Stimulated activated CD8-positive, alpha-beta memory T cell treated with anti-CD3 and anti-CD28 coated beads, Interleukin-2, amount 100 ng/mL, for 48 hours (primary cell): ENCODE measurements at places on chromosomes 5 and 9.

DNA sequence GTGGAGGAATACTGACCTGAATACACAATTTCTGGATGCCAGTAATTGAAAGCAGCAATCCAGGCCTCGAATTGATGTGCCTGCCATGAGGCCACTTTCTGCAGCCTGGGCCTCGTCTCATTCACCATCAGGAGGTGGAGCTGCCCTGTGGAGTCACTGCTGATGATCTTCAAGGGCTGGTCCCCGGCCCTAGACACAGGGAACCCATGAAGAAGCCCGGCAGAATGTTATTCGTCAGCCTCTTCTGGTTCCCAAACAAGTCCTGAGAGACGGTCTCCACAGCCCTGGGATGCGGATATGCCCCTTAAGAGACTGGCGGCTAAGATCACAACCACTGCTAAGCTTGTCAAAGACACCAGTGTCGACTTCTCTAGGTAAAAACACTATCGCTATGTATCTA is 4.5 kb downstream of the DPH7 start:
- DNase-seq = no peak

DNA sequence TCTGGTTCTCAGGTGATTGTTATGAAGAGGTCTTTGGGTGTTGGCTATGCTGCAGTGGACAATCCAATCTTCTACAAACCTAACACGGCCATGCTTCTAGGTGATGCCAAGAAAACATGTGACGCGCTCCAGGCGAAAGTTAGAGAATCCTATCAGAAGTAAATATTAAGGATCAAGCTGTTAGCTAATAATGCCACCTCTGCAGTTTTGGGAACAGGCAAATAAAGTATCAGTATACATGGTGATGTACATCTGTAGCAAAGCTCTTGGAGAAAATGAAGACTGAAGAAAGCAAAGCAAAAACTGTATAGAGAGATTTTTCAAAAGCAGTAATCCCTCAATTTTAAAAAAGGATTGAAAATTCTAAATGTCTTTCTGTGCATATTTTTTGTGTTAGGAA is 101.3 kb downstream of the NNT start:
- no peak for DNase-seq

DNA sequence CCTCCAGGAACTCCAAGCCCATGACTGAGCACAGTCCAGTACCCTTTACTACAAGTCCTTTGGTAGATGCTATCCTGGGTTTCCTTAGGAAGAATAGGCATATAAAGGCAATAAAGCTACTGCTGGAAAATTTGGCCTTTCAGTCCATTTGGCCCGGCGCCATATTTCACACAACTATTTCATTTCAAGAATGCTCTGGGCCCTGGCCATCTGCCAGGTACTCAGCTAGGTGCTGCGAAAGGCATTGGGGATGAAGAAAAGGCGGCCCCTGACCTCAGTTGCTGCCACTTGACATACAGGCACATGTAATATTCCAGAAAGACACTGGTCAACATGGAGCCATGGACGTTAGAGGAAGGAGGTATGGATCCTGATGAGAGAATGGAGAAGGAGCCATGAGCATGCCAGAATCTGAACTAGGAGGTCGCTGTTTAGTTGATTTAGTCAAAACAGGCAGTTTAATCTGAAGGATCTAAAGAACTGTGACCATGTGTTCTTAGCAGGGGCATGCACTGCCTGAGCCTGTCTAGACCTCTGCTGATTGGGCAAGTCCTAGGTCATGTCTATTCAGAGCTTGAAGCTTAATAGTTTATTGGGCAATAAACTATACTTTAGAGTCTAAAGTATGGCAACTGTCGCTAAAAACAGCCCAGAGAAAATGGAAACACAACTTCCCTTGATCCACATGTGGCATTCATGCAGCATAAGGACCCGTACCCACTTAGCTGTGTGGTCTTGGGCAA is 149.3 kb downstream of the MELK start:
- no peak for DNase-seq

DNA sequence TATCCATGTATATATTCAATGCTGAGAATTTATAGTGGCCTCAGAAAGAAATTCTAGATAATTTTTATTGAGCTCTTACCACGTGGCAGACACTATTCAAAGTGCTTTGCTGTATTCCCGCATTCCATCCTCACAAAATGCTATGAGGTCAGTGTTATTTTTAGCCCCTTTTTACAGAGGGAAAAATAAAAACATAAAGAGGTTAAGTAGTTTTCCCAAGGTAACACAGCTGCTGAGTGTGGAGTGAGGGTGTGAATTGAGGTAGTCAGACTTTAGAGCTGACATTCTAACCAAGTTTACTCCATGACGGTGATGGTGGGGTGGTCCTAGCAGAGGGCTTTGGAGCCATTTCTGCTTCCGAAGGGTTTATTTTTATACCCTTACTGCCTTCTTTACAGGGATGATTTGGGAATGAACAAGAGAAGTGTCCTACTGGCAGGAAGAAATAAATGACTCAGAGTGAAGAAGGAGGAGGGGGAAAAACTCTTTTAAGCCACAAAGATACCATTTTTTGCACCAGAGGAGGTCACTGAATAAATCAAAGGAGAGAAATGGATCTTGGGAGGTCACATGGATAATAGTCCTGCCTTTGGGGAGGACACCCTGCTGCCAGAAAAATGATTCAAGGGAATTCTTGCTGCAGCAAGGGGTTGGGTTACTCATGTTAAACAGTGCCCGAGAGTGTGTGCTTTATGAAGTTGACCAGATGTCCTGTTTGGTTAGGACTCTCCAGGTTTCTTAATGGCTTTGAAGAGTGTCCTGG is 76.1 kb downstream of the HMHB1 start:
- no peak for DNase-seq

GRCh38 chr9:1120500-1121165 is 70.5 kb downstream of the DMRT2 start:
- no peak for DNase-seq

DNA sequence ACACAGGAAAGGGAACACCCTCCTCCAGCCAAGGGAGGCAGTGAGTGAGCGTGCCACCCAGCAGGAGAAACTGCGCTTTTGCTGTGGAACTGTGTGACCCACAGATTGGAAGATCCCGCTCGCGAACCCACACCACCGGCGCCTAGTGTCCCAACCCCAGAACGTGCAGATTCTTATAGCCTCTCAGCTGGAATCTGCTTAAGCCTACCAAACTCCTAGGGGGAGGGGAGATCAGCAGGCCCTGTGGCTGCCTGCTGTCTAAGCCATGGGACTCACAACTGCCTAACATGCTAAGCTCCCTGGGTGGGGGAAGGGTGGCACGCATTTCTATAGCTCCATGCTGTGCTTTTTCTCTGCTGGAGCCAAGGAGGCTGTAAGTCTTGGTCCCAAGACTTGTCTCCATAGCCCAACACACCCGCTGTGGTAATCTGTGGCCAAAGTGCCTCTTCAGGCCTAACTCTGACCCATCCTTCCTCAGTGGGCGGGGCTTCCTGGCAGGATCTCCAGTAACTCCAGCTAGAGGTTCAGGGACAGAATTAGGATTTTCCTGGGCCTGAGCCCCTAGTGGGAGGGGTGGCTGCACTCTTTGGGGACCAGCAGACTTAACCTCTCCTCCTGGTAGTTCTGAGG is 485.0 kb downstream of the TAF11L14 start:
- DNase-seq = no peak

DNA sequence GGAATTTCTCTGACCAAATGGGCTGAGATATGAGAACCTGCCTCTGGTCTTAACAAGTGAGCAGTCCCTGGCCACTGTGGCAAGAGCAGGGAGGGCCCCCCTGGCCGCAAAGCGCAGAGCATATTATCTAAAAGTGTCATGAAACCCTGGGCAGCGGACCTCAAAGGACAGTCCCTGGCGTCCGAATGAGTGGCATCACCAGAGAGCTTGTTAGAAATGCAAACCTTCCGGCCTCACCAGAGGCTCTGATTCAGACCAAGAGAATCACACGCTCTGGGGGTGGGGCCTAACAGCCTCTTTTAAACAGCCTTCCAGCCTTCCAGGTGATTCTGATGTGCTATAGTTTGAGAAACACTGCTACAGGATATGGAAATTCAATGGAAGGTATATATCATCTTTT is 10.9 kb downstream of the PTPN3 start:
- DNase-seq = no peak

- DNase-seq = no peak
These were observed 11.1 kb upstream of the SHOC1 start for GRCh38 chr9:111805830-111806241.

- no peak for DNase-seq
These were observed 156.1 kb upstream of the KIF2A start for GRCh38 chr5:62149879-62150278.

GRCh38 chr5:176366232-176366894 is 1.1 kb downstream of the ARL10 start:
- no peak for DNase-seq

- DNase-seq = no peak
These were observed 69.6 kb downstream of the EPB41L4B start for GRCh38 chr9:109251080-109251775.

DNA sequence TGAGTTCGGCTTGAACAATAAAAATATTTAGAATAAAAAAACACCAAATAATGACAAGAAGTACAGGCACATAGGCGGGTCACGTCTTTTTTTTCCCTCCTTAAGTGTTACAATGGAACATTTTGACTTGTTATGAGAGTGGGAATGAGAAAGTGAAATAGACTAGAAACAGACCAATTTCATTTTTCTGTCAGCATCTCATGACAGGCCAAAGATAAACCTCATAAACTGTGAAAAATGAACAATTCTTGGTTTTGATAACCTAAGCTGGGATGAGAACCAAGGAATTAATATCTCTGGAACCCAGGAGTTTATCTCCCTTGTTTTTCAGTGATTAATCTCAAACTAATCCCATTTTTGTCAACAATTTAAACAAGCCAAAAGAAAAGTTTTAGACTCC is 299.5 kb downstream of the SLIT3 start:
- no peak for DNase-seq

DNA sequence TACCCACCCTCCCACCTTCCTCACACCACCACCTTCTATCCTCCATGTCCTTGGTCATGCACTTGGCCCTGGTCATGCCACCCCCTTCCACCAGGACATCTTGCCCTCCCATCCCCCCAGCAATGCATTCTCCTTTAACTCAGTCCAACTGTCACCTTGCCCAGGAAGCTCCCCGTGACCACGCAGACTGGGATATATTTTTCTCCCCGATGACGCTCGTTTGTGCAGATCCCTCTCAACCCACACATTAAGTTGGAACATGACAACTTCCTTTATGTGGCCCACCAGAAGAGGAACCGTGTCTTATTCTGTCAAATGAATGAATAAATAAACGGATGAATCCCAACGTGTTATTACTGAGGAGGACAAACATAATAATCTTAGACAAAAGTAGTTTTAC is 82.8 kb upstream of the TAS2R1 start:
- no peak for DNase-seq

- DNase-seq = no peak
These were observed 125.3 kb upstream of the IQGAP2 start for GRCh38 chr5:76277736-76278135.

GRCh38 chr9:110031511-110032173 is 176.3 kb downstream of the C9orf152 start:
- DNase-seq = no peak

DNA sequence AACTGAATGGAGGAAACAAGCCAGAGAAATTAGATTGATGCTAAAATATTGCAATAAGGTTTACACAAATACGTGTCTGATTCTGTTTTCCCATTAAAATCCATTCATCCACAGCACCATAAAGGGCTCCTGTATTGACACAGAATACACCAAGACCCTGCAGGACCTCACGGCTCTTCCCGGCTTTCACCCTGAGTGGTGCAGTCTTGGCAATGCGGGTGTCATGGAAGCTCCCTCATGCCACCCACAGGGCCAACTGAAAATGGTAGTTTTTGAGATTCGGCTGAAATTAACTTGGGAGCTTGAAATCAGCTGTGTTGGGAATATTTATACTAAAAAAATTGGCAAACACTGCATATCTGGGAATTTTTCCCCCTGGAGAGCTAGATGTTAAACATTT is 17.3 kb upstream of the EXOC3 start:
- DNase-seq = no peak

- DNase-seq = no peak
These were observed 6.3 kb downstream of the PDE6A start for GRCh38 chr5:149938279-149938678.
